ENCODE measurements at places on chromosomes 3 and 15.

GRCh38 chr3:43289401-43289800 is 3.1 kb downstream of the SNRK start:
- no peak for DNase-seq

DNA sequence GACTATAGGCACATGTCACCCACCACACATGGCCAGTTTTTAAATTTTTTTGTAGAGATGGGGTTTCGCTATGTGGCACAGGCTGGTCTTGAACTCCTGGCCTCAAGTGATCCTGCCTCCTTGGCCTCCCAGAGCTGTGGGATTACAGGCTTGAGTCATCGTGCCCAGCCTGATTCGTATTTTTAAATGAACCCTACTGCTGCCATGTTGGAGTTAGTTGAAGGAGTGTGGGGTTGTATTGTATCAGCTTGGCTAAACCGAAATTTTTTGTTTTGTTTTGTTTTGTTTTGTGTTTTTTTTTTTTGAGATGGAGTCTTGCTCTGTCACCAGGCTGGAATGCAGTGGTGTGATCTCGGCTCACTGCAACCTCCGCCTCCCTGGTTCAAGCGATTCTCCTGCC is 11.8 kb upstream of the ZNF770 start:
- no peak for DNase-seq

GRCh38 chr3:156675830-156676767 is 1.7 kb downstream of the TIPARP start:
- no peak for DNase-seq

DNA sequence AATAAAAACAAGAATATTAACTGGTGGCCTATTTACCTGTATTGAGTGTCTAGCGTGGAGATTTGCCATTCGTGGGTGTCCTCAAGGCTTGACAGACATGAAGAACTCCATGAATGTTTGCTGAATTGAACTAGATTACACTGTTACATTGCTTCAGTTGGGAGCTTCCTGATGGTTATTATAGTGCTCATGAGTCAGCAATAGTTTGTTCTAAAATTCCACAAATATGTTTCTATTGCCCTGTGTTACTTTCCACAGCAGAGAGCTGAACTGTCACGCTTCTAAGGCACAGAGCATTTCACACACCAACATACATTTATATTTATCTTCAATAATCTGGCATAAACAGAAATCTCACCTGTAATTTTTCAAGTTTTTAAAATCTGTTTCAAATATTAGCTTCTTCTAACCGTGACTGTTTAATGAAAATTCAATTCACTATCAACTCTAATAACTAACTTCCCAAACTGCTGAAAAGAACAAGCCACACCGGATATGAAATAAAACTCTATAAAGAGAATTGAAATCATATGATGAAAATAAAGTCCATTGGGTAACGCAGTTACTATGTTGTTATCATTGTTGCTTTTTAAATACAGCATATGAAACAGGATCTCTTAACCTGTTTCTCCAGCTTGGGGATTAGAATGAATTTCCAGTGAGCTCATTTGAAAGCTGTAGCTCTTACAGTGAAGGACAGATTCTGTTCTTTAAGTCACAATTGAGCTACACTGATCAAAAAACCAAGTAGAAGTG is 61.2 kb upstream of the MCF2L2 start:
- no peak for DNase-seq

GRCh38 chr3:108493862-108494261 is 16.5 kb downstream of the MYH15 start:
- no peak for DNase-seq

- DNase-seq: no peak
Measured at GRCh38 chr3:179324270-179324754, 1.5 kb downstream of the ZNF639 start.

GRCh38 chr3:149277331-149277813 is 55.7 kb upstream of the CP start:
- no peak for DNase-seq

DNA sequence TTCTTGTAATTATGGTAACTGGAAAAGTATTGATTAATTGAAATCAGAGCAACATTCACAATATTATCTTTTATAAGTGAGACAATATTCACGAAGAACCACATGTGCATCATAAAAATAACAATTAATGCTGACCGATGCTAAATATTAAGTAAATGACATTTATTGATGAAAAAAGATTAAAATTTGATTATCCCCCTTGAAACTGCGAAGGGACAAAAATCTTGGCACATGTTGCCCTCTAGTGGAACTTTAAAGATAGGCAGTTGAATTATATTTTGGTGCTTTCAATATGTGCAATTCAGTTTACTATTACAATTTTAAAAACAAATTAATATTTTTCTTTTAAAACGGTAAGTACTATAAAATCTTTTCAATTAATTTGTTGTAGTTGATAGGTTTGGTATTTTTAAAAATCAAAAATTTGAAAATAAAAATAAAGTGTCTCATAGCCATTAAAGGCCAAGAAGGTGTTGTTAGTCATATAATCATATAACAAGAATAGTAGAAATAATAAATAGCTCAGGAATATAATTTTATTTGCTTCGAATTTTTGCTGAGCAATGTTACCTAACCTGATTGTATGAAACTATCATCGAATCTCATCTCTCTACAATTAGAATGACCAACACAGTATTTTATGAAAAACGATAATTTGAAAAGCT is 270.2 kb downstream of the ROBO1 start:
- no peak for DNase-seq

DNA sequence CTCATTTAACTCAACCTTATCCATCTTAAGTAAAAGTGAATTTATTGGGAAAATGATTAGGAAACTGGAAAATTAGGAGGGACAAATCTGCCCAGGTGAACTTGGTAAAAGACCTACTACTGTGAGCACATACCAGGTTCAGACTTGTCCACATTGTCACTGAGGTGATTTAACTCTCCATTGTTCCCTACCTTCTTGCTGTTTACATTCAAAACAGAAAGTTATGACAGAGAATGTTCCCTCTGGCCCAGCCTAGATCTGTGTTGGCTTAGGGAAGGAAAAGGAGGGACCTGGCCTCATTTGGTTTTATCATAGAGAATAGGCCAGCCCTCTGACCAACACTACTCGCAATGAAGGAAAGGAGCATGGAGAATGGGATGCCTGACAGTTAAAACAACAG is 117.6 kb downstream of the SATB1 start:
- no peak for DNase-seq

DNA sequence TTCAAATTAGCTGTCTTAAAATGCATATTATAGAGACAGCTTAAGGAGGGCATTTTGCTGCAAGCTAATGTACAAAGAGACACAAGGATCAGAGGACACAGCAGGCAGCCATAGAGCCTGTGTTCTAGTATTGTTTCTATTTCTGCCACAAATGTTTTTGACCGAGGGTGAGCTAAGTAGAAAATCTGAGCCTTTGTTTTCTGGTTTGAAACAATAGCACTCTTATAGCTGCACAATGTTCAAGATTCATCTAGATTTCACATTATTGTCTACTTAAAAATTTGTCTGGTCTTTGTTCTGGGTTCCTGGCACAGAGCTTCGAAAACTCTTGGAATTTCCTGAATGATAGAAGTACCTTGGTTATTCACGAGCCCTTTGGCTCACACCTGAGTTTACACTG is 40.0 kb upstream of the TUSC7 start:
- no peak for DNase-seq

- no peak for DNase-seq
Measured at GRCh38 chr3:112123548-112123947, 9.5 kb downstream of the GCSAM start.

- DNase-seq: no peak
Measured at GRCh38 chr15:42286445-42287029, 13.3 kb upstream of the TMEM87A start.

DNA sequence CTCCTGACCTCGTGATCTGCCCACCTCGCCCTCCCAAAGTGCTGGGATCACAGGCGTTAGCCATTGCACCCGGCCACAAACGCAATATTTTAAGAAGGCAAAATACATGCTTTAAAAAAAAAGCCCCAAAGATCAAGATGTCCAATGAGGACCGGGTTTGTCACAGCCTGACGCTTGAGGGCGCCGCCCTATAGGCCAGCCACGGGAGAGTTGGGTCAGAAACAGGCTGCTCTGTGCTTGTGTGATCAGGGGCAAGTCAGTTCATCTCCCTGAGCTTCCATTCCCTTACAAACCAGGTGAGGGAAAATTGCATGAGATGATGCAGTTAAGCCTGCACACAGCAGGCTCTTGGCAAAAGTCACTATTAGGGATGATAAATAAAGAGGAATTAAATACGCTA is 23.9 kb downstream of the FAM174B start:
- no peak for DNase-seq

GRCh38 chr3:187292631-187293515 is 1.3 kb upstream of the MASP1 start:
- DNase-seq: no peak

- no peak for DNase-seq
Measured at GRCh38 chr3:72229952-72230351, 445.0 kb upstream of the PROK2 start.

- no peak for DNase-seq
Measured at GRCh38 chr3:47475029-47475569, 642 bp downstream of the SCAP start.

- no peak for DNase-seq
Measured at GRCh38 chr3:149442851-149443544, 31.5 kb upstream of the TM4SF4 start.

DNA sequence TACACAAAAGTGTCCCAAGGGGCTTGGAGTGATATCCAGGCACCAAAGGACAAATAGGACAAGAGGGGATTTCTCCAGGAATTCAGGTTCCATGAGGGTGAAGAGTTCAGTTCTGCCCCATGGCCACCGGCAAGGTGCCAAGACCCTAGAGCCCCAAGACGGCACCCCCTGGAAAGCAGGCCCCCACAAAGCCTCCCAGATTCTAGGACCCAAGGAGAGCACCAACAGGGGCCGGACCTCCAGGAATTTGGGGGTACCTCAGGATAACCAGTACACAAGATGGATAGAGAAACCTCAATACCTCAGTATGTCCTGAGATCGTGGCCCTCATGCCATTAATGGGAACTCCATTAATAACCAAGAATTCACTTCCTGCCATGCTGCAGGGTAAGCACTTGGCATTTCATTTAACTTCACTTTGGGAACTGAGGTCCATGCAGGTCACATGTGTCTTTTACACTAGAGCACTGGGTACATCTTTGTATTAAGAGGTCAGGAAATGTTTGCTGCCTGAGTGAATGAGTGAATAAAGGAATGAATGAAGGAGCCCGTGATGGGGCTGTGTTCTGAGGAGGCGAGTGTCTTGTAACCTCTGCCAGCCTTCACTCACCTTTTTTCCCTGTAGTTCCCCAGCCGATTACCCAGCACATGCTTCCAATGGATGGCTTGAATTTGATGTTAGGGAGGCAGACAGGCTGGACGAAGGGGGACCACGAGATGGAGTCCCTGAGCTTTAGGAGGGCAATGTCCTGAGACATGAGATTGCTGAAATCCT is 15.5 kb upstream of the PRSS50 start:
- no peak for DNase-seq

DNA sequence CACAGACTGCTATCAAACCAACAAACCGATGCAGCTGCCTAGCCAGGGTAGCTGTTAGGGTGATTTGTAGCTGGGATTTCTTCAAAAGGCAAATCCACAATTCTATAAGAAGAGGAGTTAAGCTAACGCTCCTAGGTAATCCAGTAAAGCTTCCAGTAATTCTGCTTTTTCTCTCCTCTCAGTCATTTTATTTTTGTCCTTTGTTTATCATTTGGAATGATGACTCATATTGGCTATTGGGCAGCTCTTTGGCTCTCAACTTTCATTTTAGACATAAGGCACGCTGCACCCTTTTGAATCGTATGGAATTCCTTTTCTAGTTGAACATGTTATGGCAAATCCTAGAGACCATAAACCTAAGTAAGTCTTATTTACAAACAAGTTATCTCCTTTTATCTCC is 53.2 kb upstream of the PPARG start:
- no peak for DNase-seq

DNA sequence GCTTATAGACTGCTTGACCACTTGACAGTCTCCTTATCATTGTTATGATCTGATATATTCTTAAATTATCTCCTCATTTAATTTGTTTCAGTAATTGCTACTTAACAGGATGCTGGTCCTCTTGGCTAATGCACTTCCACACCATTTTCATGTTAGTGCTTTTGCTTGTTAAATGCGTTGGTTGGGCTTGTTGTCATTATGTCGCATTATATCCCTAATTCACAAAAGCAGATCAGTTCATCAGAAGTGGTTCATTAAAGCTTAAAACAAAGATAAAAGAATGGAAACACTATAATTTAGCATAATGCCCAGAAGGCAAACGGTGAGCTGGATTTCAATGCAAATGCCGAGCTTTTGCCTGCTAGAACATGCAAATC is 17.1 kb upstream of the EHHADH start:
- no peak for DNase-seq

- DNase-seq: no peak
Measured at GRCh38 chr3:83941990-83942745, 1016.6 kb upstream of the CADM2 start.

DNA sequence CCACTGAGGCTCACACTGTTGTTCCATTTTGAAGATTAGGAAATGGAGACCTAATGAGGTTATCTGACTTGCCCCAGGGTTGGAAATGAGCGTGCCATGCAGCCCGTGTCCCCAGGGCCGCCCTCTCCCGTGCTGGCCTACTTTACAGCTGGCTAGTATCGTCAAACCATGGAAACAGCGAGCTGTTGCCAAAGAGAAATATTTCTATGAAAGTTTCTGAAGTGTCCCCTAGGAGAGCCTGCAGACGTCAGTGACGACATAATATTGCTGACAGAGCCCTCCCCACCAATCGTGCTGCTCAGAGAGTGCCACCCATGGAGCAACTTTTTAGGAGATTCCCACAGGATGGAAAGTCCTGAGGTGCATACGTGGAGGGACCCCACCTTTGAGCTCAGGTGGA is 11.2 kb upstream of the FAM174B start:
- DNase-seq: no peak

DNA sequence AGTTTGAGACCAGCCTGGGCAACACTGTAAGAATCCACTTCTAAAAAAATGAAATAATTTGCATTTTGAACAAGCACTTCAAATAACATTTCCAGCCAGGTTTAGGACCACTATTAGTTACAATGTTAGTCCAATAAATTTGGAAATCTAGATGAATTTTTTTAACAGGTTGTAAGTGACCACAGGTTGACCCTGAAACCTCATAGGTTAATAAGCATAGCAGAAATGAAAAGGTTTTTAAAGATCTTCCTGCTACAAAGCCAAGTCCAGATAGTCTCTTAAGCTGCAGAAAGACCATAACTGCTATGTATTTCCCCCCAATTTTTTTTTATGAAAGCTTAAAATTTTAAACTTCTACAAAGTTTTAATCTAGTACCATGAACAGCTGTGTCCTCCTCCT is 1.5 kb upstream of the NIT2 start:
- DNase-seq: no peak

Measured in hypothalamus (tissue), 51 donors.